NB4 (cell line): ENCODE measurements at places on chromosomes 12 and 14.

DNA sequence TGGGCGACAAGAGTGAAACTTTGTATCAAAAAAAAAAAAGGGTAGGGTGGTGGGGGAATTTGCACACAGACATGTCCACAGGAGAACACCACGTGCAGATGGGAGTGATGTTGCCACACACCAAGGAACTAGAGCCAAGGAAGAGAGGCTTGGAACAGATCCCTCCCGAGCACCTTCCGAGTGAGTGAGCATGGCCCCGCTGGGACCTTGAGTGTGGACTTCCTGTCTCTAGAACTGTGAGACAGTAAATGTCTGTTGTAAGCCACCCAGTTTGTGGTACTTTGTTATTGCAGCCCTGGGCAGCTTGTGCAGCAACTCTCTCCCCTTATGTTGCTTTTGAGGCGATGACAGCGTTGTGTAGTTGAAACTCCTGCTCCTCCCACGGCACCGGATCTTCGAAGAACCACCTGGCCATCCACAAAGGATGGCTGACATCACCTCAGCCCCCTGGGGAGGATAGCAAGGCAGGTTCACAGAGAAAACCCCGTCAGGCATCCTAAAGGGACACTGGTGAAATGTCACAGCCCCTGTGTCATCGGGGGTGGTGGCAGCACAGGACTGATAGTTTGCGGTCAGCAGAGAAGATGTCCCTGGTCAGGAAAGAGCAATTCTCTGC, 54.7 kb upstream of the PLEKHG3 start:
- DNase-seq = peak; percentile 60

DNA sequence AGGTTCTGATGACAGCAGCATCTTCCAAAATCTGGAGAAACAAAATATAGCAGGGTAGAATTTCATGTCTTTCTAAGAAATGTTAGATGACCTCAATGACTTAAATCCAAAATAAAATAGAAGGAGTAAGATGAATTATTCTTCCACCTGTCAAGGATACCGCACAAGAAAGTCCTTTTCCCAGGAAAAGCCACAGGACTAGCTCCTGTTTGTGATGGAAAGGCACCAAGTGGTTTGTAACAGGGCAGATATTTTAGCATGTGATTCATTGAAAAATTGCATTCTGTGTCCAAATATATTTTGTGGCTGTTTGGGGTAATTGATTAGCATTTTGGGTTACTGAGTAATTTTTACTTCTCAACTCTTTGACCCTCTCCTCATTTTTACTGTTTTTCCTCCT, 2.7 kb downstream of the CD163L1 start:
- no peak for DNase-seq

DNA sequence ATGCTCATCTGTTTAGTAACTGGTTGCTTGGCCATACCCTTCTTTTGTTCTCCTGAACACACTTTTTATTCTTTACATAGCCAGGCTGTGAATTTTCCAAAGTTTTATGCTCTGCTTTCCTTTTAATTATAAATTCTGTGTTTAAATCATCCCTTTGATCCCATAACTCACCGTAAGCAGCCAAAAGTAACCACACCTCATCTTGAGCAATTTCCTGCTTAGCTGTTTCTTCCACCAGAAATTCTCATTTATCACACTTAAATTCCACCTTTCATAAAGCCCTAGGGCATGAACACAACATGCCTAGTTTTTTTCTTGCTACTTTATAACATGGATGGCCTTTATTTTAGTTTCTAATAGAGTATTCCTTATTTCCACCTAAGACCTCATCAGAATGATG, 510.7 kb downstream of the C12orf50 start:
- no peak for DNase-seq

- DNase-seq = no peak
Observed at GRCh38 chr12:121916719-121917118, 1.7 kb upstream of the CFAP251 start.

DNA sequence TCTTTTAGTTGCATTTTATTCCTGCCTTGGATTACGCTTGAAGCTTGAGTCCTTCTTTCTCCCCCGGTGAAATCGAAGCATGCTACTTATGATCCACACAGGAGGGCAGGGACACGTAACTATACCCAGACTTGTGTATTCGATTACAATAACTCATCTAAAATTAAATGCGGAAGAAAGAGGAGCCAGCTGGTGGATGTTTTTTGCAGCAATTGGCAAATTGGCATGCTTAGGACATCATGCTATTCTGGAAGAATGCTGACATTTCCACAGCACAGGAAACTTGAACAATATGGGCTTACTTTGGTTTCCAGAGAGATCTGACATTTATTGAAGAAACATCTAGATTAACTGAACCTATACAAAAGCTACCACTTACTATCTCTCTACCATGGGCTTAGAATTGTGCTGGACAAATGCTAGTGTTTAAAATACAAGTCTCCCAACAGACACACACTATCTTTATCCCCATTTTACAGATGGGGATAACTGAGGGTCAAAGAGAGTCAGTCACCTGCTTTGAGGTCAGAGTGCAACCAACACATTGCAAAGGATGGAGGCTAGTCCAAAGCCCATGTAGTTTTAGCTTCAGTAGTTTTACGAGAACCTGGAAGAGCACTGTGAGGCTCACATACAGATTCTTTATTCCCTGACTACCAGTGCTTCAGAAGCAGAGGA, 36.3 kb downstream of the LGMN start:
- DNase-seq = no peak

DNA sequence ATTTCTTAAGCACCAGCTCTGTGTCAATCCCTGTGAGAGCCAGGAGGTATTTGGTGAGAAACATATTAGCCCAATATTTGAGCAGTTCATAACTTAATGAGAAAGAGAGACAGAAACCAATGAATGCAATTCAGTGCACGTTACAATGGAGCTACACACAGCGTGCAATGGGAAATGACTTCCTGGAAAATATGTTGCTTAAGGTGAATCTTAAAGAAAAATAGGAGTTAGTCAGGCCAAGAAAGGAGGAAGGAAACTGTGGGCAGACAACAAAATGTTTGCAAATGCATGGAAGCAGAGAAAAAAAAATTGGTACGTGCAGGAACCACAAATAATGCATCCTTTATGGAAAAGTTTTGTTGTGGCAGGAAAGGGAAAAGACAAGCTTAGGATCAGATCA, 481.7 kb downstream of the BCAT1 start:
- no peak for DNase-seq

GRCh38 chr12:57094208-57095160, 5.6 kb downstream of the NAB2 start:
- no peak for DNase-seq

- no peak for DNase-seq
Observed at GRCh38 chr12:43154498-43155045, 397.4 kb downstream of the ADAMTS20 start.

DNA sequence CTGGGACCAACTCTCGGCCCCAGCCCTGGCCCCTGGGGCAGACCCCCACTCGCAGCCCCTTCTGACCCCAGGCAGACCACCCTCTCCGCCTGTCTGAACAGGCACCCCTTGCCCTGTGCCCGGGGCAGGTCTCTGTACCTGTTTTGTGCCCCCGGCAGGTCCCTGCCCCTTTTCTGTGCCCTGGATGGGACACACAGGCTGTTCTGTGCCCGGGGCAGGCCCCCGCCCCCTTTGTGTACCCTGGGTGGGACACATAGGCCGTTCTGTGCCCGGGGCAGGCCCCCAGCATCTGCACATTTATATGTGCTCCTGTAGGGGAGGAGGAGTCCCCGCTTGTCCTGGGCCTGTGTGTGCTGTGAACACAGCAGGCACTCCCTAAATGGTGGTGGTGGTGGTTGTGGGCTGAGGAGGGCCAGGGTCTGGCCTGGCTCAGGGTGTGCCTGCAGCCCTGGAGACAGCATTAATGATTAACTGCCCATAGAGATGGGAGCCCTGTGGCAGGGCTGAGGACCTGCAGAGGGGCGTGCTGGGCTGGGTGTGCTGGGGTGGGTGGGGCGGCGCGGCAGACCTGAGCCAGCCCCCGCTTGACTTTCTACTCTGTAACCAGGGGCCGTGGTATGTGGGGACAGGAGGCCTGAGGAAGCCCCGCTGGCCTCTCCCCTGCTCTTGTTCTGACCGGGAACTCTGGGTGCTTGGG, 3.7 kb downstream of the FBRSL1 start:
- no peak for DNase-seq

- DNase-seq = no peak
Observed at GRCh38 chr12:21934173-21934572, 7.1 kb downstream of the ABCC9 start.

GRCh38 chr12:57142727-57143126, 4.7 kb downstream of the LRP1-AS start:
- no peak for DNase-seq

- peak; percentile 87 for DNase-seq
Observed at GRCh38 chr12:93571365-93571924, 1.0 kb upstream of the SOCS2 start.

- peak; percentile 45 for DNase-seq
Observed at GRCh38 chr14:60188115-60188514, 22.9 kb upstream of the DHRS7 start.

- DNase-seq = no peak
Observed at GRCh38 chr14:82080370-82080769, 546.7 kb upstream of the SEL1L start.

- no peak for DNase-seq
Observed at GRCh38 chr14:94465042-94465441, 11.0 kb downstream of the SERPINA9 start.

- no peak for DNase-seq
Observed at GRCh38 chr12:119180380-119181040, 1.8 kb downstream of the HSPB8 start.

GRCh38 chr14:70340002-70340401, 19.5 kb downstream of the COX16 start:
- peak; percentile 15 for DNase-seq
